ENCODE measurements at places on chromosomes 11 and 22.

DNA sequence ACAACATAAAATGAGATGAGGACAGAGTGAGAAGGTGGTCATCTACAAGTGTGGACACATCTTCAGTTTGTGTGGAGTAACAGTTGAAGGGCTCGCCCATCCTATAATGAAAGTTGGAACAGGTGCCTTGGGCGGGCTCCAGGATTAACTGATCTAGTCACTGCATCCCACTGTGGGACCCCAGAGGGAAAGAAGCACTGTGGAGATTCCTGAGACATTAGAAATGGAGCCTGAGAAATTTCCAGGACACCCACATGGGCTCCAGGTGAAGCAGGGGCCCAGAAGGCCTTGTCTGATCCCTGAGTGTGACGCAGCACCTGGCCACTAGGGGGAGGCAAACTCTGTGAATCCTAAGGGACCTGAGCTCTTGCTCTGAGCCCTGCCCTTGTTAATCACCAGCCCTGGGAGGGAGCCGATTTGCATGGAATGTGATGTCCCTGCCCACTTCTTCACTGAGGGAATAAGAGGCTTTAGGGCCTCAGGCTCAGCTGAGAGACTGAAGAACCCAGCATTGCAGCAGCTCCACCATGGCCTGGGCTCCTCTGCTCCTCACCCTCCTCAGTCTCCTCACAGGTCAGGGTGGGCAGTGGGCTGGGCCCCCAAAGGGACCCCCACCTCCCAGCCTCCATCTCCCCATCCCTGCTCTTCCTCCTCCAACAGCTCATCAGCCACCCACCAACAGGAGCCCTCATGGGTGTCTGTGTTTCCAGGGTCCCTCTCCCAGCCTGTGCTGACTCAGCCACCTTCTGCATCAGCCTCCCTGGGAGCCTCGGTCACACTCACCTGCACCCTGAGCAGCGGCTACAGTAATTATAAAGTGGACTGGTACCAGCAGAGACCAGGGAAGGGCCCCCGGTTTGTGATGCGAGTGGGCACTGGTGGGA, 98.4 kb downstream of the VPREB1 start:
- DNase-seq: peak; percentile 73

GRCh38 chr11:30281476-30282288, 41.2 kb upstream of the ARL14EP start:
- DNase-seq: no peak

GRCh38 chr22:32996702-32997101, 61.5 kb downstream of the SYN3 start:
- DNase-seq: no peak

DNA sequence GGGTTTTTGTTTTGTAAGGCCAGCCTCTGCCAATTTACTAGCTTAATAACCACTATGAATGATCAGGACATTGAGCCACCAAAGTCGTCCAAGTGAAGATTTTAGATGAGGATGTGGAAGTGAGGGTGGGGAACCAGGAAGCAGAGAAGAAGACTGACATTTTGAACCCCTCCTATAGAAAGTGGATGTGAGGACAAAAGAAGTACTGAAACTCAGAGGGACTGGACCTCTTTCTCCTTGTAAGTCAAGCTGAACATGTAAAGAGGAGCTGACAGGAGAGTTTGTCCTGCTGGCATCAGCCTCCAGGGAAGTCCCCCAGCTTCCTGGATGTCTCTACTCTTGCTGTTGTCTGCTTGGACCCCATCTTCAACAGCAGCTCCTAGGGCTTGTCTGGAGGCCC, 338.2 kb upstream of the NCAM1 start:
- DNase-seq: no peak

DNA sequence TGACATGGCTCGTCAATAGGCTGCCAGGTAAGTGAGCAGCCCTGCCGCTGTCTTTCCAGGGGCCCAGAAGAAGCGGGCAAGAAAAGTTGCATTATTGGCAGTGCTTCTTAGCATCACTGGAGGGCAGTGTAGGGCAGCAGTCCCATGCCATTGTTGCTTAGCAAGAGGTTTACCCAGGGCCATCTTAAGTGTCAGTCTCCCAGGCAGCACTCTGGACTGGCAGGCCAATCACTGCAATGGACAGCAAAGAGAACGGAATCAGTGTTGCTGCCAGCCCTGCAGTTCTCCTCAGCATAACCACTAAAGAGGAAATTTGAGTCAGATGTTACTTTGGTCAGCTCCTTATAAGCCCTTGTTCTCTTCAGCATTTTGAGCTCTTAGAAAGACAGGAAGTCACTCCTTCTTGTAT, 13.4 kb upstream of the GRK2 start:
- no peak for DNase-seq

DNA sequence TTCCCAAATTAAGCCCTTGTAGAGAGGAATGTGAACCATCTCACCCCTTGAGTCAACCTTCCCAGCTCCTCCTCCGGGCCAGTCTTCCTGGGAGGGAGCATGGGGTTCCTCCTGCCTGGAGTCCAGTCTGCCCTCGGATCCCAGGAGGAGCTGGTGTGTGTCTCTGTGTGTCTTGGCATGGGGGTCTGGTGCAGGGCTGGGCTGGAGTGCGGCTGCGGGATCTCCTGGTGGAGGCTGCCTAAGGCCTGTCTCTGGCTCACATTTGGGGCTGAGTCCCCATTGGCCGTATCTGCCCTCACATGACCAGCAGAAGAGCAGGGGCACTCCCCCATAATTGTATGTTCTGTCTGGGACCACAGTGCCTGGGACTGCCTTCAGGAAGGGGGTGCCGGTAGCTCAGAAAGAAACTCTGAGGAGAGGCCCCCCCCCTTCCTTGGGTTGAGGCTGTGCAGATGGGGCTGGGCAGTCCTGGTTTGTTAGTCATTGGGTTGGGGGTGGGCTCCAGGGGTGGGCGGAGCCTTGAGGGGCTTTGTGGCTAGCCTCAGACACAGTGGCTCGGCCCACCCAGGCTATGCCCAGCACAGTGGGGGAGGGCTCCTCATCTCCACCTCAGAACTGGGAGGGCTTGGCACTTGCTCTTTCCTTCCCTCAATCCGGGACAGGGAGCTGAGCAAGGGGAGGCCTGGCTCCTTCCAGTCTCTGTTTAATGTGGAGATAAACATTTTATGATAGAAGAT, 2.9 kb downstream of the C1QTNF5 start:
- DNase-seq: no peak

All from NCI-H146 (cell line).